ENCODE measurements at places on chromosomes 5 and 9. TPM values are rescaled to one million over a fixed set of nuclear protein-coding genes. Genes with fewer than 3 reads are reported as not detected.

The CCDC171 gene
- polyA plus RNA-seq: 1.6 TPM

The SPINK13 gene
- polyA plus RNA-seq: not detected

The GRIN3A gene
- 0.09 TPM for polyA plus RNA-seq

The EXD3 gene
- 12.0 TPM for polyA plus RNA-seq

The PROB1 gene
- 3.1 TPM for polyA plus RNA-seq

The CNOT6 gene
- polyA plus RNA-seq: 9.4 TPM

The PCDHGA3 gene
- polyA plus RNA-seq: 1.6 TPM

The CCDC180 gene
- 3.4 TPM for polyA plus RNA-seq

The DBH gene
- 0.98 TPM for polyA plus RNA-seq

The TMEM171 gene
- 0.23 TPM for polyA plus RNA-seq

The BRD3OS gene
- 21.8 TPM for polyA plus RNA-seq

The TPM2 gene
- polyA plus RNA-seq: 7,869 TPM

The RANBP3L gene
- polyA plus RNA-seq: 38.7 TPM

The CSF1R gene
- 15.8 TPM for polyA plus RNA-seq

The MYOZ3 gene
- 1.5 TPM for polyA plus RNA-seq

The SLC46A2 gene
- 1.4 TPM for polyA plus RNA-seq

The EIF4E1B gene
- polyA plus RNA-seq: not detected

The ITGA1 gene
- polyA plus RNA-seq: 53.9 TPM

The NACC2 gene
- 54.1 TPM for polyA plus RNA-seq

The SLC34A3 gene
- polyA plus RNA-seq: 0.05 TPM

The CCDC192 gene
- 0.41 TPM for polyA plus RNA-seq

The F12 gene
- 1.1 TPM for polyA plus RNA-seq

The ARHGEF37 gene
- 14.2 TPM for polyA plus RNA-seq

The GABRP gene
- 0.06 TPM for polyA plus RNA-seq

The PAEP gene
- polyA plus RNA-seq: not detected

The TRIM7 gene
- polyA plus RNA-seq: 3.7 TPM

The APBA1 gene
- polyA plus RNA-seq: 7.1 TPM

The PCDHGA11 gene
- 1.9 TPM for polyA plus RNA-seq

The NINJ1 gene
- 48.2 TPM for polyA plus RNA-seq

The PFN3 gene
- polyA plus RNA-seq: not detected

The ZNF366 gene
- polyA plus RNA-seq: 3.3 TPM

The TAF7 gene
- polyA plus RNA-seq: 100 TPM

The RABGAP1 gene
- 46.2 TPM for polyA plus RNA-seq

Data from urinary bladder (tissue), 4 donors.